ENCODE measurements at places on chromosomes 12 and 14. TPM values are rescaled to one million over a fixed set of nuclear protein-coding genes. Genes with fewer than 3 reads are reported as not detected.

Gene GUCY2C
- total RNA-seq: not detected

Gene CDCA3
- 76.7 TPM for total RNA-seq

Gene KLRC2
- total RNA-seq: 4.4 TPM

Gene CYP46A1
- total RNA-seq: 0.26 TPM

Gene HSPA2
- 4.0 TPM for total RNA-seq

Gene GALNT8
- 0.33 TPM for total RNA-seq

Gene PPP1R36
- 0.28 TPM for total RNA-seq

Gene ARHGDIB
- total RNA-seq: 1,244 TPM

Gene BLOC1S1
- 135 TPM for total RNA-seq

Gene PTGR2
- total RNA-seq: 3.4 TPM

Gene GLI1
- total RNA-seq: 0.86 TPM

Gene RPS6KA5
- total RNA-seq: 48.1 TPM

Gene APPL2
- 35.0 TPM for total RNA-seq

Gene KRT2
- not detected for total RNA-seq

DNA sequence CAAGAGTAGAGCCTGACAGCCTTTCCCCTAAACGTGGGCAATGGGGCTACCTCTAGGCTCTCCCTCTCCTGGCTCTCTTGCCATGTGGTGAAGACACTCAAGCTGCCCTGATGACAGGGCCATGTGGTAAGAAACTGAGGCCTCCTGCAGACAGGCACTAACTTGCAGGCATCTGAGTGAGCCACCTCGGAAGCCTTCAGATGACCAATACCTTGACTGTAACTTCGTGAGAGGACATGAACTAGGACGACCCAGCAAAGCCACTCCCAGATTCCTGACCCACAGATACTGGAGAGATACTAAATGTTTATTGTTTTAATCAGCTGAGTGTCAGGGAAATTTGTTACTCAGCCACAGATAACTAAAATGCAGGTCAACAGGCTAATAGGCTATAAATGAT is 96.4 kb downstream of the EFCAB11 start:
- DNase-seq: no peak

DNA sequence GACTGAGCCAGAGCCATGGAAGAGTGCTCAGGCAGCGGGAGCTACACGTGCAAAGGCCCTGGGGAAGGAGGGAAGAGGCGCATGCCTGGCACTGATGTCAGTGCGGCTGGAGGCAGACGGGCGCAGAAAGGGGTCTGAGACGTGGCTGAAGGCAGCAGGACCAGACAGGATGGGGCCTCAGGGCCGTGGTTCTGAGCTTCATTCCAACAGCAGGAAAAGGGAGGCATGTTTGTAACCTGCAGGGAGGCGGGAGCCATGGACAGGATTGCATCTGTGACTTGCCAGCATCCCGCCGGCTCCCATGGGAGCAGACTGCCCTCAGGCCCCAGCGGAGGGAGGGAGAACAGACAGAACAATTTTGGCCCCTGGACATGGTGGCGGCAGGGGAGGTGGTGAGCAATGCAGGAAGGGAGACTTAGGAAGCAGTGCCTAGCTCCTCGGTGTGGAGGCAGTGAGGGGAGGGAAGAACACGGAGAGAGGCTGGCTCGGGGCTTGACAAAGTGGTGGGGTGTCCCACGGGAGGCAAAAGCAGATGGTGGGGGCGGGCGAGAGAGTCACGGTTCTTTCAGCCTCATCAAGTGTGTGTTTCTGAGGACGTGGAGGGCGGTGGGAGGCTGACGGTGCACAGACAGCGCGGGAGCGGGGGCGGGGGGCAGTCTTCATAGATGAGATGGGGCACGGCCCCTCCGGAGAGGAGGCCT is 33.3 kb upstream of the INF2 start:
- no peak for DNase-seq

GRCh38 chr14:94386085-94387031 is 2.0 kb downstream of the SERPINA1 start:
- no peak for DNase-seq

- no peak for DNase-seq
Measured at GRCh38 chr14:20167091-20167490, 23.6 kb upstream of the OR11G2 start.

DNA sequence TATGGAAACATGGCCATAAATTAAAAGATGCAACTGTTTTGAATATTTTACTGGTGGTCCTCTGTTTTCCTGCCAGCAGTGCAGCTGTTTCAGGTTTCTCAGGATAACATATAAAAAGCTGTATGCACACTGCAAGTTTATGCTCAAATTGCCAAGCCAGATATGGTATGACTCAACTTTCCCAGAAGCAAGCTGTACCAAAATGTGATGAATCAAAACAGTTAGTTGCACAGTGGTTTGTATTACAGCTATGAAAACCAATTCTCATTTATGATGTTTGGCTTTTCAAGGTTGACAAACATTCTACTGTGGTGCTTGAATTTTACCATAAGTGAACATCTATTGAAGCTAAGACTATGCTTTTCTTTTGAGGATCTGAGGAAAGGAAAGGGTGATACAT is 15.5 kb downstream of the TRMT5 start:
- DNase-seq: no peak

DNA sequence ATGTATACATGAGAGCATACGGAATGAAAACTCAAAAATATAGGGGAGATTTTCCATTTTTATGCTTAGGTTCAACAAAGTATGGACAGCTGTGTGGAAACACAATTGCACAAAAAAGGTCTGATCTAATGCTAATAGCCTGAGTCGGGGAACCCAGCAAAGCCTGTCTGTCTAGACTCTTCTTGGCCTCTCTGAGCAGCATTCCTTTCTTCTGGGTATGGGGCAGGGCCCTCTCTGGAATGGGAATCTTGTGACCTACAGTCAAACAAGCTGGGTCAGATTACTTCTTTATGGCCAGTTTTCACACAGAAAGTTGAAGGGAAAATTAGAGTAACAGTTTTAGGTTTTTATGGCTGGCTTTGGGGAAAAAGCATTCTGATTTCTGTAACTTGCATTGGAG is 534.0 kb upstream of the LMO3 start:
- DNase-seq: no peak

DNA sequence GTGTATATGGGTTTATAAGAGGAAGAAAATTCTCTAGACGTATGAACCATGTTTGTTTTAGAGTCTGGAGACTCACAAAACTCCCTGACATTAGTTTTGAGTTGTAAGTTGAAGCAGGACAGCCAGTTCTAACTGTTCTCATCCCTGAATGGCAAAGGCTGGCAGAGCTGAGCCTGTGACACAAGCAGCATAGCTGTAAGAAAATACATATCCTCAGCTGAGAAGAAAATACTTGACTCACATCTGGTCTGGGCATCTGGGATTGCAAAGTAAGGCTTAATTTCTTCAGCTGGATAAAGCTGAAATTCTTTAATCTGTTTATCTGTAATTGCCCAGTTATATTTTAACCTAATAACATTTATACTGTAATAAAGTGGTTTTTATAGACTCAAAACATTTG is 156.3 kb downstream of the PELI2 start:
- no peak for DNase-seq

GRCh38 chr14:90747909-90748308 is 68.3 kb downstream of the TTC7B start:
- no peak for DNase-seq

- DNase-seq: no peak
Measured at GRCh38 chr12:7042842-7043241, 17.7 kb upstream of the C1S start.

DNA sequence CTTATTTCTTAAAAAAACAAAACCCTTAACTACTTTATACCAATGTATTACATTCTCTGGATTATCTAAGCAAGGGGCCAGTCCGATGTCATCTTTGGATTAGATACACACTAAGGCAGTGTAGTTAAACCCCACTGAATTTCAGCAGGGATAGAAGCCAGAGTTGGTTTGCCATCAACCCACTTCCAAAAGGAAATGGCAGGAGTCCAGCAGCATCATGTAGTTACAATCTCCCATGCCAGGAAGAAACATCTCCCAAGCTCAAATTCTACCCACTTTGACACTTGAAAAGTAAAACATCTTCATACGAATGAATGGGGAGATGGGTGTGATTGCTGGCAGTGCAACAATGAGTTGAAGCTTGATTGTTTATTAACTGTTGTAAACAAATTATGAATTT is 203.5 kb upstream of the PLXNC1 start:
- no peak for DNase-seq

DNA sequence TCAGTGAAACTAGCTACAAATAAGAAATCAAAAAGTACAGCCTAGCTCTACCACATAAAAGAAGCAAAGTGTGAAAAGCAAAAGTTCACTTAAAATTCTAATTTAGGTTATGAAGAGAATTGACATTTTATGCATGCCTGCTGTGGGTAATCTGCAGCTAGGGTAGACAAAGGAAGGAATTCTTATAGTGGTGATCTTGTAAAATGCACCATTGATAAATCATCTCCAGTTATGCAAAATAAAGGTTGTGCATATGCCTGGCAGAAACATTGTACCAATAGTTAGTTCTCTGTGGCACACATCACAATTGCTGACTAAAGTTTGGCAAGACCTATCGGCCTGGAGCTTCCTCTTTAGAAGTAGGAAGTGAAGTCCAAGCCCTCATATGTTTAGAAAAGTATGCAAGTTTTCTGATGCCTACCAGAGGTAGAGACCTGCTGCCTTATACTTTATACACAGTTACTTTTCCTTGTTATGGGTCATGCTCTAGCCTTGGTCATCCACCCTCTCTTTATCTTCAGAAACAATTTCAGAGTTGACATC is 78.3 kb downstream of the TSHR start:
- no peak for DNase-seq

DNA sequence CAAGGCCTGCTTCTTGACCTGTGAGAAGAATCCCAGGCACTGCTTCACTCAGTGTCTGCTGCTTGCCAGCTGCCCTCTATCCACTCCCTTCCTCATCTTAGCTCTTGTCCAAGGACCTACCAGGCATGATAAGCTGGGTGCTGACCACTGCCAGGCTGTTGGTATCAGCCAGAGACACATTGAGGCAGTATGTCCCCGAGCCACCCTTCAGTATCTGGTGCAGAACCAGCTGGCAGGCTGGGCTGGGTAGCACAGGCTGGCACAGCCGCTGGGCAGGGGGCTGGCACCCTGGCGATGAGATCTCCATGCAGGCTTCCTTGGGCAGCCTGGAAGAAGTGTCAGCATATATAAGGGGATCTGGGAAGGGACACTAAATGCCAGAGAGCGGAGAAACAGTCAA is 10.5 kb downstream of the PMEL start:
- DNase-seq: no peak

- no peak for DNase-seq
Measured at GRCh38 chr12:111636209-111636945, 37.3 kb upstream of the ATXN2 start.

- DNase-seq: no peak
Measured at GRCh38 chr12:104815935-104816334, 142.2 kb downstream of the SLC41A2 start.

GRCh38 chr14:89107626-89108025 is 283.2 kb downstream of the TTC8 start:
- DNase-seq: no peak

DNA sequence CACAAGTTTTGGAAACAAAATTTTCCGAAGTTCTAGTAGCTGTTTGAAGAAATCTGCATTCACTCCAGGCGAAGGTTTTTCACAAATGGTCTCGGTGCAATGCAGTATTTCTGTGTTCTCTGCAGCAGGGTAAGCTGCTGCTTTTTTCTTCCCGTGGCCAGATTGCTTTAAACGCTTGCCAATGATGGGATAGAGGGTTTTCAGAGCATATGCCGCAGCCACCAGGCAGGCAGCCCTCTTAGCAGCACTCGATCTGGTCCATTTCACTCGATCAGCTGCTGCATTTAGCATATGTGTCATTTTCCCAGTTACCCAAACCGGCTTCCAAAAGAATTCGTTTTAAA is 315 bp downstream of the ABCD2 start:
- DNase-seq: peak; percentile 46

- DNase-seq: no peak
Measured at GRCh38 chr12:103557628-103558010, 29.5 kb upstream of the STAB2 start.

All from activated naive CD8-positive, alpha-beta T cell treated with anti-CD3 and anti-CD28 coated beads, Interleukin-2, amount 10 ng/mL, durations not matched to agents 7 days and 5 days (primary cell).